ENCODE measurements at places on chromosomes 16 and 17. TPM values are rescaled to one million over a fixed set of nuclear protein-coding genes. Genes with fewer than 3 reads are reported as not detected.

- DNase-seq, result no peak
These were observed 169.3 kb upstream of the AXIN2 start for GRCh38 chr17:65730711-65731169.

- no peak for DNase-seq
These were observed 6.0 kb downstream of the MYH4 start for GRCh38 chr17:10463402-10463801.

- DNase-seq, result no peak
These were observed 37.0 kb upstream of the PEMT start for GRCh38 chr17:17628388-17629008.

DNA sequence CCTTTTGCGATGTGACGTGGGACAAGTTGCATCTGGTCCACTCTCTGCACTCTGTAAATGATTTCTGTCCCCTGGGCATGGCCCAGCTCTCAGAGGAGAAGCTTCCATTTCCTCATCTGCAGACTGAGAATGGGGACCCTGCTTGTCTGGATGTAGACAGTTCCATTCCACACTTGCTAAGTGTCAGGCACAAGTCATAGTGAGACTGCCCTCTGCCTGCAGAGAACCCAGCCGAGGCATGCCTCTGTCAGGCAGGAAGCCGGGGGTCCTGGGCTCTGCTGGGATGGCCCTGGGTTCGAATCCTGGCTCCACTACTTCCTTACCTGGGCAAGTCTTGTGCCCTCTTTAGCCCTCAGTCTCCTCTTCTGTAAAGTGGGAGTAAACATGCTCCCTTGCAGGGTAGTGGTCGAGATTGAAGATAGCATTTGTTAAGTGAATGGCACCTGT lies 4.1 kb downstream of the MAP2K3 start:
- no peak for DNase-seq

DNA sequence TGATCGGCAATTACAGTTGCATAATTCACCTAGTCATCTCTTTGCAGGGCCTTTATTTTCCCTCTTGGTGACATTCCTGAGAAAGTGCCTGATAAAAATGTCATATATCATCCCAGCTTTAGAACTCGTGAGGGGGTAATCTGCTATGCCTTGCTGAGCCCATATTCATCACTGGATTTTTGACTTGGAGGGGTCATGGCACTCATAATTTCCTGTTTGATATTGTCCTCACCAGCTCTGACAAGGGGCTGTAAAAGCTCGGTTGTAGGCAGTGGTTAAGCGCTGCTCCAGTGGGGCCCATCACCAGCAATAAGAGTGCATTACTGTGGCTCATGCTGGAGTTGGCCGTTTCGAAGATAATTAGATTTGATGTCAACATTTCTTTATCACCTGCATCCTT lies 227.3 kb downstream of the IRX3 start:
- no peak for DNase-seq

GRCh38 chr17:39775031-39775430 lies 37.3 kb downstream of the GRB7 start:
- DNase-seq, result no peak

GRCh38 chr16:3797904-3798811 lies 80.8 kb upstream of the TRAP1 start:
- no peak for DNase-seq

GRCh38 chr17:66670206-66670605 lies 164.7 kb upstream of the CACNG5 start:
- no peak for DNase-seq

- no peak for DNase-seq
These were observed 56.5 kb downstream of the KSR1 start for GRCh38 chr17:27512511-27513346.

GRCh38 chr16:76913046-76913445 lies 277.9 kb upstream of the MON1B start:
- DNase-seq, result no peak

The PERCC1 gene
- not detected for total RNA-seq

The GAA gene
- total RNA-seq, result 45.9 TPM

The TBC1D10B gene
- 57.4 TPM for total RNA-seq
